Esophagus (tissue), 2 donors: ENCODE measurements at places on chromosomes 2 and 18. TPM values are rescaled to one million over a fixed set of nuclear protein-coding genes. Genes with fewer than 3 reads are reported as not detected.

The PLB1 gene
- polyA plus RNA-seq = 1.3 TPM

The DOK6 gene
- polyA plus RNA-seq = 0.10 TPM

The HJURP gene
- 6.6 TPM for polyA plus RNA-seq

The ZSWIM2 gene
- polyA plus RNA-seq = not detected

The C1GALT1C1L gene
- 0.26 TPM for polyA plus RNA-seq

The FBXO41 gene
- 0.72 TPM for polyA plus RNA-seq

The DLX2 gene
- not detected for polyA plus RNA-seq

The CHRNA1 gene
- 0.05 TPM for polyA plus RNA-seq

The UGT1A3 gene
- polyA plus RNA-seq = 0.07 TPM

The ALPI gene
- polyA plus RNA-seq = not detected

The NPHP1 gene
- 1.5 TPM for polyA plus RNA-seq

The ZBTB7C gene
- 24.5 TPM for polyA plus RNA-seq

The VWC2L gene
- not detected for polyA plus RNA-seq

The POMC gene
- 2.1 TPM for polyA plus RNA-seq
